ENCODE measurements at places on chromosomes 13 and 19. TPM values are rescaled to one million over a fixed set of nuclear protein-coding genes. Genes with fewer than 3 reads are reported as not detected.

KCTD12 gene
- total RNA-seq = 154 TPM

KLK10 gene
- 2.2 TPM for total RNA-seq

CACTIN gene
- 31.6 TPM for total RNA-seq

ZNF208 gene
- total RNA-seq = not detected

KIR2DL4 gene
- not detected for total RNA-seq

GZMM gene
- 0.34 TPM for total RNA-seq

All from type B pancreatic cell (in vitro differentiated cells).